ENCODE measurements at places on chromosomes 13 and 19. TPM values are rescaled to one million over a fixed set of nuclear protein-coding genes. Genes with fewer than 3 reads are reported as not detected.

DNA sequence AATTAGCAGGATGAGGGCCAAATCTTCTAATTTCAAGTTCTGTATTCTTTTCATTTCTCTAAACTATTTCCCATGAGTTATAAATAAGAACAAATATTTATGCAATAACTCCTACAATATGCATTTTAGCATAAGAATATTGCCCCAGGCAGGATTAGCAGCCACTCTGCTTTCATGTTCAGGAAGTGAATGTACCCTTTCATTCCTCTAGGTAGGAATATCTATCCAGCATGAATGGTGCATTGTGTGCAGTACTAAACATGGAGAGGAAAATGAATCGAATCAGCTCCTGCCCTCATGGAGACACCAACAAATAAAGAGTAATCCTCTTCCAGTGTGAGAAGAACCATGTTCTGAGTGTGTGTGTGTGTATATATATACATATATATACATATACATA lies 41.0 kb downstream of the LHFPL6 start:
- no peak for DNase-seq

Gene CACNG6
- 2.5 TPM for total RNA-seq

- DNase-seq = peak; percentile 100
These were observed 14.5 kb upstream of the ICAM3 start for GRCh38 chr19:10353793-10354391.

Gene DENND1C
- total RNA-seq = 6.3 TPM

DNA sequence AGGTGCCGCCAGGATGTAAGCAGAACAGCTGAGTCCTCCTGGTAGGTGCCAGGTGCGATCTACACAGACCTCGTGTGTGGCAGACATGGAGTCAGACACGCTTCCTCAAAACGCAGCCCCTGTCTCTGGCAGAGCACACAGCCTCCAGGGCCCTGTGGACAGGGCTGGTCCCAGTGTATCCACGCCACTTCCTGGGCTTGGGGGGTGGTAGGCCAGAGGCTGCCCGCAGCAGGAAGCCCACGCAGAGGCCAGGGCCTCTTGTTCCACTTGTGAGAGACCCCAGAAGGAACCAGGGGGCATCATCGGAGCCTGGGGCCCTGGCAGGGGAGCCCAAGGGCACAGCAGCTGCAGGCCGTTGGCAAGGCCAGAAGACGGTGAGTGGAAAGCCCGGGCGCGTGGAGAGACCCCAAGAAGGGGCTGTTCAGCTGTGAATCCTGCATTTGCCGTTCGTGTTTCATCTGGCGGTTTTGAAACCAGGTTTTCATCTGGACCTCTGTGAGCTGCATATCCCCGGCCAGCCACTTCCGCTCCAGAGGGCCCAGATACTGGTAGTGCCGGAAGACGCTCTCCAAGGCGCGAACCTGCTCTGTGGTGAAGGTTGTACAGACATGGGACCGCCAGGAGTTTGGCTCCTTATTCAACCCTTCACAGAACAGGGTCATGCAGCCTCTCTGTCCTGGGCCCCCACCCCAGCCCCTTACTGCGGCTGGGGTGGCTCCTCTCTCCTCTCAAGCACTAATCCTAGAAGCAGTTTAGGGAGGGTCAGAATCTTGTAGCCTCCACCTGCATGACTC lies 25.1 kb upstream of the SLITRK1 start:
- DNase-seq = no peak

GRCh38 chr13:44929692-44930091 lies 59.6 kb downstream of the NUFIP1 start:
- no peak for DNase-seq

- DNase-seq = no peak
These were observed 23.4 kb downstream of the MBD3L2B start for GRCh38 chr19:6997679-6998445.

Gene GFY
- total RNA-seq = 1.4 TPM

DNA sequence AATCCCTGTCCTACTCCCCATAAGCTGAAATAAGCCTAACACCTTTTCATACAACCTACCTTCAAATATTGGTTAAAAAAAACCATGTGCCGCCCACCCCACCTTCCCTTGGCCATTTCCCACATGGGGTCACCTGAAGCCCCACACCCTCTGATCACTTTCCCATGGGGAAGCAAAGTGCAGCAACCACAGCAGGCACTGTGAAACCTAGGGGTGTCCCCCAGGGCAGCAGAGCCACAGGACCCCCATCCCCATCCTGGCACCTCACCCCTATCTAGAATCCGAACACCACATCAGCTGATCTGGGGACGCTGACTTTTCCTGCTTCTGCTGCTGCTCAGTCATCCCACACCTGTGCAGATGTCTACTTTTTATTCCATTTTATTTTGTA lies 19.9 kb downstream of the CEACAM21 start:
- no peak for DNase-seq

GRCh38 chr13:88651531-88651930 lies 980.4 kb downstream of the SLITRK5 start:
- DNase-seq = no peak

DNA sequence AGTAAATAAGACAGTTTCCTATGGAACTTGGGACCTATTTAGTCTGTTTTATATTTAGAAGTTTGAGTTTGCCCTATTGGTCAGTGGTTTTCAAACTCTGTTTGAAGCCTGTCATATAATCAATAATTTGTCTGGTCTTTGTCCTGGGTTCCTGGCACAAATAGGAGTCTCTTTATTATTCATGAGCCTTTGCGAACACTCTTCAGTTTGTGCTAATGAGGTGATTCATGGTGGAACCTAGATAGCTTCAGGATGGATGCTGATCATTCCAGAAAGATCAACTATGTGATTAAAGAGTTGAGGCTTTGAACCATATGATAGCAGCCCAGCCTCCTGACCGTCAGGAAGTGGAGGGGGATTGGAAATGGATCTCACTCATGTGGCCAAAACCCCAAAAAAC lies 10.0 kb upstream of the VWA8 start:
- no peak for DNase-seq

DNA sequence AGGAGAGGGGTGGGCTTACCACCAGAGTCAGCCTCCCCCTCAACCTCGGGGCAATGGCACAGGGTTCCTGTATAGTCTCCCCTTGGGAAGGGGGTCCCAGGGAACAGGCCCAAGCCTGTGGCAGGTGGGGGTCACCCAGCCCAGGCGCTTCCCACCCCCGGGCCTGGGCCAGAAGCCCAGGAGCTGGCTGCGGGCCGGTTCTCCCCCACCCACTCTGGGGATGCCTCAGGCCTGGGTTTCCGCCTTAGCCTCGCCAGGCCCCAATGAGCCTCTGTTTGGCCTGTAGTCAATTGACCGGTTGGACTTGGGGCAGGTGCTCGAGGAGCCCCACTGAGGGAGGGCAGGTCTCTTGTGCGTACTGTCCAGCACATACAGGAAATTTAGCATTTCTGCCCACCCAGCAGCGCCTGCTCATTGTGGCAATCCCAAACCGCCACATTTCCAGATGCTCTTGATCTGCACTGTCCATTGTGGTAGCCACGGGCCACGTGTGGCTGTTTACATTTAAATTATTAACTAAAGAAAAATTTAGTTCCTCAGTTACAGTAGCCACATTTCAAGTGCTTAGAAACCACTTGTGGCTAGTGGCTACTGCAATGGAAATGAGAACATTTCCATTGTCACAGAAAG lies 9.9 kb downstream of the LYL1 start:
- DNase-seq = no peak
